ENCODE measurements at places on chromosomes 5 and 9.
A peak's percentile ranks its signal among the peaks of the same experiment; 100 is the strongest.

DNA sequence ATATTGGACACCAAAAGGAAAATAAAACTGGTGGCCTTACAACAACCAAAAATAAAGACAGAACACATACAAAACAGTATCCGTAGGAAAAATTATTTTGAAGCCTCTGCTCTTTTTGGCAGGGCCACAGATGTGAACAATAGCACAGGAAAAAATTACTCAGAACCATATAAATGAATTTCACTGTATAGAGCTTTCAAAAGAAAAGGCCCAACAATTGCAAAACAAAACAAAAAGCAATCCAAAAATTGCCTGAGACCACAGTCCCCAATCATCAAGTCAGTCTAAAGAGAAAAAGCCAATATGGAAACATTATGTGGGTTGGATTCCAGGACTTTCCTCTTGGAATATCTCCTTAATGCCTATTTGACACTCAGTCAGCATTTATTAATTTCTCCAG is 243.8 kb downstream of the CEMIP2 start:
- DNase-seq: no peak

- DNase-seq: no peak
Measured at GRCh38 chr5:171957591-171958251, 48.7 kb downstream of the FBXW11 start.

- no peak for DNase-seq
Measured at GRCh38 chr5:73652391-73652790, 26.4 kb downstream of the ARHGEF28 start.

- no peak for DNase-seq
Measured at GRCh38 chr5:125685771-125686170, 737.4 kb upstream of the GRAMD2B start.

DNA sequence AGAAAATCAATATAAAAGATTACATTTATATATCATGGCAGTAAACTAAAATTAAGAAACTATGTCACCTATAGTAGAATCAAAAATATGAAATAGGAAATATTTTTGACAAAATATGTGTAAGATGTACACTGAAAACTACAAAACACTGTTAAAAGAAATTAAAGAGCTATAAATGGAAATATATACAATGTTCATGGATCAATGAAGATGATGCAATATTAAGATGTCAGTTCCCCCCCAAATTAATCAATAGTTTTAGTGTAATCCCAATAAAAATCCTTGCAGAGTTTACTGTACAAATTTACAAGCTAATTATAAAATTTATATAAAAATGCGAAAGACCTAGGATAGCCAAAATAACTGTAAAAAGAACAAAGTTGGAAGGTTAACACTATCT is 173.0 kb upstream of the ADRA1B start:
- no peak for DNase-seq

GRCh38 chr9:79660615-79661014 is 88.8 kb downstream of the TLE4 start:
- DNase-seq: no peak

GRCh38 chr9:3884736-3885135 is 358.9 kb upstream of the RFX3 start:
- no peak for DNase-seq

DNA sequence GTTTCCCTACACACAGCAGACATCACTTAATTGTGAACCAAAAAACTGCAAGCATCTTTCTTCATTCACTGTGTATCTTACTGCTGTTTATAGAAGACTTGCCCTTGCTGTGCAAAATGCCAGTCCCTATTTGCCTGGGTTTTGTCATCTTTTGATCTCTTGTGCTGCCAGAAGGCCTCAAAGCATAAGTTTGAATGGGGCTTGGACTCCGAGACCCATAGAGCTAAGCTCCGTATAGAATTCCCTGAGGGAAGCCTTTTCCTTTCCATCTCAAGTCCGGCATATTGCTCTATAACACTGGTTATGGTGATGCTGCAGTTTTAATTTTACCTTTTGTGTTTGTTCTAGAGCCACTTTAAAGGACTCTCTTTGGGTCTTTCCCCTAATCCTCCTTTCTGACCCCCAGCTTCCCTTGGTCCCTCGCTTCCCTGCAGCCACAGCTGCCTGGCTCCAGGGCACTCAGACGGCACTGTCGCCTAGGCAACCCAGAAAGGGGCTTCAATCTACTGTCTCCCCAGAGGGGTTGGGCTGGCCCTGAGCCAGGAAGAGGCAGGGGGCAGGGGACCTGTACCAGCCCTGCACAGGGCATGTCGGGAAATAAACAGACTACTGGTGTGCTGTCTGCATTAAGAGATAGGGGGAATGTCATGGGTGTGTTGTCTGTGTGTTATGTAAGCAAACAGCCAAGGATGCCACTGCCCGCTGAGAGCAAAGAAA is 73.4 kb upstream of the MELK start:
- no peak for DNase-seq

GRCh38 chr5:146565764-146566367 is 49.9 kb upstream of the GPR151 start:
- peak; percentile 5 for DNase-seq

DNA sequence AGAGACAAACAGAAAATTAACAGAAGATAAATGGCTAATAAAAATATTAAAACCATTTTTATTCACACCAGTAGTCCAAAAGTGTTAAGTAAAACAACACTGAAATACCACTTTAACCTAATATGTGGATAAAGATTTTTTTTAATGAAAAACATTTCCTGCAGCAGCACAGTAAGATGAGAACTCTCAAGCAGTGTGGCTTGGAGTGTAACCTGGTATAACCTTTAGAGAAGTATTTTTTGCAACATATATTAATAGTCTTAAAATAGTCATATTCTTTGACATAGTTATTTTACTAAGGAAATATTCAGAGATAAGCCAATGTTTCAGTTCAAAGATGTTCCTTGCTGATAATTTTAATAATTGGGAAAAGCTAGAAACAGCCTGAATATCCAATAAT is 644.4 kb downstream of the PDE4D start:
- no peak for DNase-seq

DNA sequence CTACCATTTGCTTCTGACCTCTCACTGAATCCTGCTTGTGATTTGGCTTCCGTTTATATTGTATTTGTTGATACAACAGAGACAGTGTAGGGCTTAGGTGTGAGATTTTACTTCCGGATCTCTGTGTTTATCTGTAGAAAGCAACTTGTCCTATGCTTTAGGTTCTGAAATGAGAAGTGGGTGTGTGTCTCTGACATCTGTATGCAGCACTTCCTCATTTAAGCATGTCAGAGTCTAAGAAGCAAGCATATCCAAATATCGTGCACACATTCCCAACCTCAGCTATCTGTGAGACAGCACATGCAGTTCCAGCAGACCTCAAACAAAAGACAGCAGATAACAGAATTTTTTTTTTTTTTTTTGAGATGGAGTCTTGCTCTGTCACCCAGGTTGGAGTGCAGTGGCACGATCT is 16.3 kb downstream of the KLF9 start:
- no peak for DNase-seq

DNA sequence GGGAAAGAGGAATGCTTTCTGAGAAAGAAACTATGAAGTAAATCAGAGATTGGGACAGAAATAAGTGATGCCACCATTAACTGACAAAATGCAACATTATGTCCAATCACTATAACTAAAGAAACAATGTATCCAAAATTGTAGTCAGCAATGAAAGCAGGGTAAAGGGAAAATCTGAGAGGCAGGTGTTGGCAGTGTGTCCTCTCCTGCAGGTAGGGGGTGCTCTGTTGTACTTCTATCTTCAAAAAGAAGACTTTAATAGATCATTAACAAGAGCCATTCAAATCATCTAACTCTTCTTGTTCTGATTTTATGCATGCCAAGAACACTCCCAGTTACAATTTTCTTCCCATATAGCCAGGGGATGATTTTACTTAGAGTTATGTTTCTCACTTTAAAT is 1275.7 kb downstream of the PTPRD start:
- DNase-seq: no peak

GRCh38 chr5:112708103-112708622 is 29.5 kb upstream of the APC start:
- DNase-seq: no peak

- DNase-seq: no peak
Measured at GRCh38 chr5:14108170-14108996, 34.8 kb upstream of the TRIO start.

- no peak for DNase-seq
Measured at GRCh38 chr9:99221266-99221620, 499 bp downstream of the ALG2 start.

DNA sequence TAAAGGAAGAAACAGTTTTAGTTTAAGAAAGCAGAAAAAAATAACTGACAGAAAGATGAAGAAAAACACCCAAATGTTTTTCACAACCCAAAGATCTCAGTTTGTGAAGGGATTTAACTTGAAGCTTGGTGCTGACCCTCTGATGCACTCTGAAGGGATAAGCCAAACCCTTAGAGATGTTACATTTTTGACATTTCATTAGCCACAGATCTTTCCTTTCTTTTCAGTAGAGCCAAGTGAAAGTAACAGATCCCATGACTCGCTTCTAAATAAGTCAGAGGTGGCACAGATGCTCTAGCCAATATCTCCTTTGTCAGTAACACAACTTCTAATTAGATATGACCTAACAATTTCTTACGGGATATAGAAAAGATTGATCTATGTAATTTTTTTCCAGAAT is 394.5 kb upstream of the EDIL3 start:
- no peak for DNase-seq

DNA sequence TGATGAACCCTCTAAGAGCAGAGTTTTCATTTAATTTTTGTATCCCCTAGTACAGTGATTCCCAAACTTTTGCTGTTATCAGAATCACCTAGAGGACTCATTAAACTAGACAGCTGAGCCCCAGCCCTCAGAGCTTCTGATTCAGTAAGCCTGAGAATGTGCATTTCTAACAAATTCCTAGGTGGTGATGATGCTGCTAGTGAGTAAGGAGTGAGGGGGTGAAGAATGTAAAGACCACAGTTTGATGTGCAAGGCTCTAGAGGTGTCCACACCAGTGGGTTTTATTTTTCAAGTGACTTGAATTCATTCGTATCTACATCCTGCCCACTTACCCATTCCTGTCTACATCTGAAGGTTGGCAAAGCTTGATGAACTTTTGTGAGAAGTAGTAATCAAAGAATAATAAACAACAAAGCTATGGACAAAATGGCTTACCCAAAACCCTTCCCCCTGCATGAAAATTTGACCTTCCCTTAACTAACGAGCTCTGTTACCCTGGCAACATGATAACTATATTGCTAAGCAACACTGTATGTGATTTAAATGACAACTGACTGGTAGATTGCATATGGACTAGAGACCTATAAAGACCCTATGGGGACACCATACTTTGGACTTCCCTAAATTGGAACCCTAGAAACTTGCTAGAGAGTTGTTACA is 35.2 kb downstream of the DTWD2 start:
- DNase-seq: no peak

DNA sequence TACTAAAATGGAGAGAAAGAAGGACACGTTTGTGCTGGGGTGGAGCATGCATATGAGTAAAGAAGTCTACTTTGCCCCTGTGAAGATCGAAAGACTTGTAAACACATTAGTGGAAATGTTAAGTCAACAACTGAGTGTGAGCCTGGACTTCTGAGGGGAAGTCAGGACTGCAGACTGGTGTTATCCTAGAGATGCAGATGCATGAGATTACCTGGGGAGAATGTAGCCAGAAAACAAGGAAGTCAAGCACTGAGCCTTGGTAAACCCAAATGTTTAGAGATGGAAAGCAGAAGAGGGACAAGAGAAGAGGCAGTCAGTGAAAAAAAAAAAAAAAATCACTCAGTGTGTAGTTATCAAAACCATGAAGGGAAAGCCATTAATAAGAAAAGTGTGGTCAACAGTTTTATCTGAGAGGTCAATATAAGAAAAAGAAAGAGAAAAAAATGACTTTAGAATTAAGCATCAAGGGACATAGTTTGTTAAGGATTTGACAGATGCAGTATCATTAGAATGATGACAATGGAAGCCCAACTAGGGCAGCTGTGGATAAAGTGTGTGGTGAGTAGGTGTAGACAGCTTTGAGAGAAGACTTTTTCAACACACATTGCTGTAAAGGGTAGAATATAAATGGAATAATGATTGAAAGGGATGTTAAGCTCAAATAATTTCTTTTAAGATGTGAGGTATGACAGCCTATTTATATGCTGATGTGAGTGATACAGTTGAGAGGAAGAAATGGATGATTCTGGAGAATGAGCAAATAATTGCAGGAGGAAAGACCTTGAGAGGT is 22.2 kb downstream of the JAKMIP2 start:
- no peak for DNase-seq

DNA sequence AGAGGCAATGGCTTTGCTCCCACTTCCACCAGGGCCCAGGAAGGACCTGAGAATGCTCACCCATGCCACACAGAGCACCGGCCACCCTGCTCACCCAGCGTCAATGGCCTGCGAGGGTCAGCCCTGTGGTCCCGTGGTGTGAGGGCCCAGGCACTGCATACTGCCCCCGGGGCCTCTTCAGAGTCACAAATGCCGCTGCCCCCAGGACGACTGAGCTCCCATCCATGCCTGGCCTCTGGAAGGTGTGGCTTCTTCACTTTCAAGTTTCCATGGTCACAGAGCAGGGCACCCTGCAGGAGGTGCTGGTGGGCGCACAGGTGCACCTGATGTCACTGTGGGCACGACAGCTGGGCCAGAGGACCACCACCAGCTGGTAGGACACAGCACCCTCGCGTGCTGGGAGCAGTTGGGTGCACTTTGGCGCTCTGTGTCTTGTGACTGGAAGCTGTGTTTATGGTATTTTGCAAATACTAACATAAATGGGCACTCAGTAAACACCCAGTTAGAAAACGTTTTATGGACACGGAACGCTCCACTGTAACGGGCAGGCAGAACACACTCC is 12.5 kb upstream of the ZDHHC11 start:
- DNase-seq: no peak

- no peak for DNase-seq
Measured at GRCh38 chr5:175472378-175472777, 6.0 kb upstream of the SFXN1 start.

DNA sequence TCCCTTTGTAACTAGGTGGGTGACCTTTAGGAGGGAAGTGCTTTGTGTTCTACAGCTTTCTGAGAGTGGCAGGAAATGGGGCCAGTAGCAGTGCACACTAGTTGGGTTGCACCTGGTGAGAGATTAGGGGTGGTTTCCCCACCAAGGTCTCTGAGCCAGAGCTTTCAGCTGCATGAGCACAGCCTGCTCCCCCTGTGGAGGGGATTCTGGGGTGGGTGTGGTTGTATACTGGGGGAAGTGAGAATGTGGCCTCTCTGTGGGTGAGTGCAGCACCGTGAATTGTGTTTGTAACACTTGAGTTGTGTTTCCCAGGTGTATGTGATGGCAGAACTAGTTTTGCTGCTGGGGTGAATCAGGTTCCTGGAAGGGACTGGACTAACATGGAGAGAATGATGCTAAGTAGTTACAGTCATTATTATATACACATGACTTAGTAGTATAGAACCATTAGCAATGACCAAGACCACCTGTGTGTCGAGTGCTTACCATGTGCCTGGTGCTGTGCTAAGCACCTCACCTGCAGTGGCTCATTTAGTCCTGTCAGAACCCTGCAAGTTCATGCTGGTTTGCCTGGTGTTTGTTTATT is 11.8 kb upstream of the CXXC5 start:
- peak; percentile 27 for DNase-seq

GRCh38 chr5:2710910-2711309 is 40.6 kb downstream of the IRX2 start:
- DNase-seq: no peak
